ENCODE measurements at places on chromosomes 4 and X.

DNA sequence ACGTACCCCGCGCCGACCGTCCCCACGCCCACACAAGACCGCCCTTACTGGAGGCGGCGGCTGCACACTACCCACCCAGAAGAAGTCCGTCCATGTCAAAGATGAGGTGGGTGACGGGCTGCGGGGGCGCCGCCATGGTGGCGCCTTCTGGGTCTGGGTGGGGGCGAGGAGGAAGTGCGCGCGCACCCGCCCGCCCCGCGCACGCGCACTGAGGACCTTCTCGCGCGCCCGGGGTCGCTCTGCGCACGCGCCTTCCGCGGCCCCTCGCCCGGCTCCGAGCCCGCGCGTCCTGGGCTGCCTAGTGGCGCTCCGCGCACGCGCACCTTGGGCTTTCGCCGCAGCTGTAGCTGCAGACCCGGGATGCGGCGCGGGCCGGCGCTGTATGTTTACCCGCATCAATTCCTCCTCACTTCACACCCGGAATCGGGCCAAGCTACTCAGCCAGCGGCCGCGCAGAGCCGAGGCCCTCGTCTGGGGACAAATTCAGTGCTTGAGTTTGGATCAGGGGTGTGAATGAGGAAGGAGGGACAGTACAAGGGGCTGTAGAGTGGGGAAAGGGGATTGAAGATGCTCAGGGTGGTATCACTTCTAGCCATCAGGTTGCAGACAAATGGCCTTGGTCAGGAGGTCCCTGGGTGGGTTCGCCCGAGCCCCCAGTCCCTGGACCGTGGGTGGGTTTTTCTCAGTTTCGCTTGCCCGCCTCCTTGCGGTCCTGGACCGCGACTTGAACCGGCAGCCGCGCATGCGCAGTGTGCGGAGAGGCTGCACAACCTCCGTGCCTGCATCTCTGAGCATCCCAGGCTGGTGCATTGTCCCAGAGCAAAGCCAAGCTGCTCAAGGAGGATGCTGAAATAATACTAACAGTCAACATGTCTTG lies at the start of gene PUDP:
TSS of gene PUDP (minus strand) at position 176 of the 877 bp plus-strand sequence. CDS start at position 136, 40 bp downstream.
- DNase-seq, result peak; percentile 69

GRCh38 chr4:48227662-48228061 lies 42.0 kb downstream of the TEC start:
- no peak for DNase-seq

DNA sequence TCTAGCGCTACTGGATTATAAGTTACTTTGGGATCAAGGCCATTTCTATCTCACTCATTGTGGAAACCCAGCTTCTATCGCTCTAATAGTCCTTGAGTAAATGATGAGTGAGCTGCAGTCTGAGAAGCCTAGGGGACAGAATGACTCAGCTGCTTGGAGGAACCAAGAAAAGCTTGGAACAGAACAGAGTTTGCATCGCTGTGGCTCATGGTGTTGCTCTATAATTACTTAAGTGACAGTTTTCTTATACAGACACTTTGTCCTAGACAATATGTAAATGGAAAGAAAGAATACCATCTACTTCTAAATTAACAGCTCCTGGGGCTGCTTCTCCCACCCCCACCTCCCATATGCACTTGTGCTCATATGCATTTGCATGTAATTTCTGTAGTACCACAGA lies 156.9 kb downstream of the SLIT2 start:
- DNase-seq, result no peak

DNA sequence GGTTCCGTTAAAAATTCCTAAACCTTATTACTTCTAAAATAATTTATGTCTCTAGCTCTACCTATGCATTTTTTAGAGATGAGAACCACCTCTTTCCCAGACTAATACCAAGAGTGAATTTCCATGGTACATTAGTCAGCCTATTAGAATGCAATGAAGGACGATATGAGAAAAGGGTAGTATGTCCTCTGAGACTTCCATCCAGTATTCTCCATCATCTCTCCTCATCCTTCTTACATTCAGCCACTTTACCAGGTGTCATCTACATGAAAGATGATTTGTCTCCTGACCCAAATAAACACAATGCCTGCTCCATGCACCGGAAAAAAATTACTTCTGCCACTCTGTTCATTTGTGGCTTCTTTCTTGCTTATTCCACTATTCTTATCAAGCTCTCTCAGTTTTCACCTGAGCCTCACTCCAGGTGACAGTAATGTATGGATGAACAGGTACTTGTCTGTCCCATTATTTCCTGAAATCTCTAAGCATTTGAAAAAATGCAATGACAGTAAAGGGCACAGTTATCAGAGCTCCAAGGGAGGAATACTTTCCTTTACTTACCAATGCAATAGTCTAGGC lies 97.9 kb downstream of the MAB21L2 start:
- no peak for DNase-seq

DNA sequence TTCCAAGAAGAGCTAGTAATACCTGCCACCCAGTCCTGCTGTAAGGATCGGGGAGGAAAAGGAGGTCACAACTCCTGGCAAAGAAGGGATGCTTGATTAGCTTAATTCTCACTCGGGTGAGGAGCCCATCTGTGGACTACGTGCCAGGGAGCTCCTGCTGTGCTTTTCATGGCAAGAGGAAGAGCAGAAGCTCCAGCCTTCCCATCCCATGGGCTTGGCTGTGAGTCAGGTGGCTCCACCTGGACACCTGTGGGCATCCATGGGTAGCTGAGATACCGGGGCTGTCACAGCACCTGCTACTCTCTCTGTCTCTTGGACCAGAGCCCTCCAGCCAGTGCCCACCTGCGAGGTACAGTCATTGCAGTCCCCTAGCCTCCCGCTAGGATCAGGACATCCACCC lies 18.0 kb downstream of the CLNK start:
- DNase-seq, result no peak

- DNase-seq, result no peak
Observed at GRCh38 chr4:13524504-13525243, 19.6 kb downstream of the NKX3-2 start.

GRCh38 chr4:81635739-81636138 lies 164.0 kb upstream of the RASGEF1B start:
- DNase-seq, result no peak

- no peak for DNase-seq
Observed at GRCh38 chr4:138178566-138178965, 63.6 kb downstream of the SLC7A11 start.

Measured in stimulated activated CD4-positive, alpha-beta T cell treated with anti-CD3 and anti-CD28 coated beads, TNF-alpha, amount 100 ng/mL, for 4 hours (primary cell).